ENCODE measurements at places on chromosomes 7 and 10.

DNA sequence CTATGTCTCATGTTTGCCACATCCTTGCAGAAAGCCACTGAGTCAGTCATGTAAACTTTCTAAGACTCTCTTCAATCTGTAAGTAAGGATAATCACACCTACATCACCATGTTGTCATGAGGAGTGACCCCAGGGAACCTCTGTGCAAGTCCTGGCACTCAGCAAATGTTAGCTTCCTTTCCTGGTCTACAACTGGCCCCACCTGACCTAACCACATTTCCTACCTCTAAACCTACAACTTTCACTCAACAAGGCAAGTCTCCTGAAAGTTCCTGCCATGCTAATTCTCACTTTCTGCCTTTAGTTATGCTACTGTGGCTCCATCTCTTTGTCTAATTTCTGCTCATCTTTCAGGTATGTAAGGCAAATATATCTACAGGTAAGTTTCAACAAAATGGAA lies 72.3 kb upstream of the SEM1 start:
- DNase-seq = no peak

- no peak for DNase-seq
Measured at GRCh38 chr7:5827755-5828154, 46.3 kb upstream of the RNF216 start.

DNA sequence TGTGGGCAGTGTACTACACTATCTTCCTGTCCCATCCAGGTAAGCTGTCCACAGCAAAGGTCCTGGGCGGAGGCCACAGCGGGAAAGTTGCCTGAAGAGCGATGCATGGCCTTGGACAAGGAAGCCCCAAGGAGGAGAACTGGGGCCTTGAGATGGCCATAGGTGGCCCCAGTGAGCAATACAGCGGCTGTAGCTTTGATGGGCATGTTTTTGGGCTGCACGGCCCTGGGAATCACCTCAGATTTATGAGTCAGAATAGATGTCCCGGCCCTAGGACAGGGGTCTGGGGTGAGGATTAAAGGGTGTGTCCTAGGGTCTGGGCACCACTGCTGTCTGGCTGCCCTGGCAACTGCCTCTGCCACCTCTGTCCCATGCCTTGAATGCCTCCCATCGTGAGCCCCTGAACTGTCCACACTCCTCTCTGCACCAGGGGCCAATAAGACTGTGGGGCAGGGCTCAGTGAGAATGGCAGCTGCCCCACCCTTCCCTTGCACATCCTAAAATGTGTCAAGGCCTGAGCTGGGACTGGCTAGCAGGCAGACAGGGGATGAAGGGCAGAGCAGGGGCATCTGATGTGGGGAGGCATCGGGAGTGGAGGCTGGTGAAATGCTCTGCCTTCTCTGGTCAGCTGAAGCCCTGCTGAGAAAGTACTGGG lies 9.4 kb upstream of the IRF5 start:
- DNase-seq = no peak

GRCh38 chr7:128102490-128103291 lies 71.5 kb upstream of the LRRC4 start:
- DNase-seq = no peak

DNA sequence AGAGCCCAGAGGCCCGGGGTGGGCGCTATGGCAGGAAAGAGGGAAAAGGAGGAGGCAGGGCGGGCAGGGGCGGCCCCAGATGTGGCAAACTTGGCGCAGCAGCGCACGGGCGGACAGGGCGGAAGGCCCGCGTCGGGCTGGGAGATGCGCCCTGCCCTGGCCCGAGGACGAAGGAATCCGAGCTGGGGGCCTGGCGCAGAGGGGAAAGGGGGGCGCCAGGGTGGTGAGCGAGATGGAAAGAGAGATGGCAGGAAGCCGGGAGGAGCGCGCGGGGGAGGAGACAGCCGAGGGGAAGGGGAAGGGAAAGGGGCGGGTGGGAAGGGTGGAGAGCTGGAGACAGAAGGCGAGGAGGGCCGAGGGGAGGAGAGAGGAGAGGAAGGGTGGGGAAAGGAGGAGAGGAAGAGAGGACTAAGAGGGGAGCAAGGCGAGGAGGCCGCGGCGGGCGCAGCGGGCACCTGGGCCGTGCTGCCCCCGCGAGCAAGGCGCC lies at the start of gene MARVELD1:
MARVELD1 (plus strand) TSS at position 392 of the 487 bp plus-strand sequence. CDS start 147 bp downstream, outside the sequence.
- DNase-seq = peak; percentile 47

DNA sequence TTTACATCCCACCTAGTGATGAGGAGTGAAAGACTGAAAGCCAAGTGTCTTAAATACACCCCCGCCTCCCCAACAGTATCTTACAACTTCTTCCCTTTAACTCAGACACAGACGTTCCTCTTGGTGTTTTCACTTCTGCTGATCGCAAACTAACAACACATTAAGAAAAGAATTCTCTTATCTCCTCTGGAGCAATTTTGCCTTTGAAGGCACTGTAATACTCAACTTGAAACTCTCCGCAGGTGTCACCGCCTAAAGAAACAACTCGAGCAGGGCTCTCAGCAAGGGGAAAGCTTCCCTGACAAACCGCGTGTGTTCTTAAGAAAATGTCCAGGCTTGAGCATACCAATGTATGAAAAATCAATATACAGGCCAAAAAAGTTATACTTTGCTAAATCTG lies 452 bp downstream of the SEMA3C start:
- DNase-seq = no peak

- no peak for DNase-seq
Measured at GRCh38 chr10:52908478-52908877, 135.9 kb upstream of the MBL2 start.

DNA sequence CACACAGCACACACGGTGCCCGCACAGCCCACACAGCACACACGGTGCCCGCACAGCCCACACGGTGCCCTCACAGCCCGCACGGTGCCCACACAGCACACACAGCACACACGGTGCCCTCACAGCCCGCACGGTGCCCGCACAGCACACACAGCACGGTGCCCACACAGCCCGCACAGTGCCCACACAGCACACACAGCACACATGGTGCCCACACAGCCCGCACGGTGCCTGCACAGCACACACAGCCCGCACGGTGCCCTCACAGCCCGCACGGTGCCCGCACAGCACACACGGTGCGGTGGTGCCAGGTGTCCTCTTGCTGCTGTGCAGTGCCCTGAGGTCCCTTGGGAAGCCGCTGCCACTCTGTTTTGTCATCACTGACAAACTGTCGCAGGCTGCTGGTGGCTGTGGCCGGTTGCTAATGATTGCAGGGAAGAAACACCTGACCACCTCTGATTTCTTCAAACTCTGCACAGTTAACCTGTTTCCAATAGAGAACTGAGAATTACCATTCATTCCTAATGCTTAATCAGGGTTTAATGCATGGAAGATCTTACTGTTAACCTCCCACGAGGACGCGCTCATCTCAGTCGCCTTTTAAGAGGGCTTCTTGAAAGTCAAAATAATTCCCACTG lies 66.9 kb downstream of the GLRX3 start:
- no peak for DNase-seq

- DNase-seq = no peak
Measured at GRCh38 chr7:126760914-126761577, 491.7 kb downstream of the GRM8 start.

- DNase-seq = no peak
Measured at GRCh38 chr7:115558161-115558560, 472.4 kb downstream of the TFEC start.

GRCh38 chr7:37354656-37355131 lies 94.0 kb downstream of the ELMO1 start:
- DNase-seq = peak; percentile 57

DNA sequence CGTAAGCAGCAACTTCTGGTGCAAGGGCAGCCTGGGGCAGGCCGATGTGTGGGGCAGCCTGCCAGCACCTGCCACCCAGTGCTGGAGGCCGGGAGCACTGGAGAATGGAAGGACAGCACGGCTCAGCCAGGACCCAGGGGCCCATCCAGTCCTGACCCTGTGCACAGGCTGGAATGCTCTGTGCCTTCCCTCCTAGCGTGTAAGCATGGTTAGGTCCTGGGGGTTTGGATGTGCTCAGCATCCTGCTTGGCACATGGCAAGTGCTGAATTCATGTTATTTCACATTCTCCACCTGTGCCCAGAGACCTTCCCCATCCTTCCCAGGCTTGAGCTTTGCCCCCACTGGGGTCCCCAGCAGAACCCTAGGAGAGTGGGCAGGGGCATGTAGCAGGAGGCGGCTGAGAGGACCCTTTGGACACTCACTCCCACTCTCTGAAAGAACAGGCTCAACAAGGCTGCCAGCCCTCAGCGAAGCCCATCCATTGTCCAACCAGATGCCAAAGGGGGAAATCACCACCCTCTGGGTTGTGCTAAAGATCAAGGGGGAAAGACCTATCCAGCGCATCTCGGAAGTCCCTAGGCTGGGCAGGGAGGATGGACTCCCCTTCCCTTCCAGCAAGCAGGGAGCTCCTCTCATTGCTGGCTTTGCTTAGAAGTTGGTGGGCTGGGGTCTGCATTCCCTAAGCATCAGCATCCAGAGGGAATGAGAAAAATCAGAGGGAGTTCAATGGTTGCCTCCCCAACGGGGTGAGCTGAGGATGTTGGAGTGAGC lies 29.7 kb downstream of the ANXA8 start:
- no peak for DNase-seq

DNA sequence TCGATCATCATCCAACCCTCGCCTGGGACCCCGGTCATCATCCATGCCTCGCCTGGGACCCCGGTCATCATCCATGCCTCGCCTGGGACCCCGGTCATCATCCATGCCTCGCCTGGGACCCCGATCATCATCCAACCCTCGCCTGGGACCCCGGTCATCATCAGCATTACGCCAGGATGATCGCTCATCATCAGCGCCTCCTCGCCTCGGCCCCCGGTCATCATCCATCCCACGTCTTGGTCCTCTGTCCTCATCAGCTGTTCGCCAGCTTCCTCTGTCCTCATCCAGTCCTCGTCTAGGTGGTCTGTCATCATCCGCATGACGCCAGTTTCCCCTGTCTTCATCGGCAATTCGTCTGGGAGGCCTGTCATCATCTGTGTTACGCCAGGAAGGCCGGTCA lies 12.7 kb downstream of the NANOS1 start:
- DNase-seq = no peak

DNA sequence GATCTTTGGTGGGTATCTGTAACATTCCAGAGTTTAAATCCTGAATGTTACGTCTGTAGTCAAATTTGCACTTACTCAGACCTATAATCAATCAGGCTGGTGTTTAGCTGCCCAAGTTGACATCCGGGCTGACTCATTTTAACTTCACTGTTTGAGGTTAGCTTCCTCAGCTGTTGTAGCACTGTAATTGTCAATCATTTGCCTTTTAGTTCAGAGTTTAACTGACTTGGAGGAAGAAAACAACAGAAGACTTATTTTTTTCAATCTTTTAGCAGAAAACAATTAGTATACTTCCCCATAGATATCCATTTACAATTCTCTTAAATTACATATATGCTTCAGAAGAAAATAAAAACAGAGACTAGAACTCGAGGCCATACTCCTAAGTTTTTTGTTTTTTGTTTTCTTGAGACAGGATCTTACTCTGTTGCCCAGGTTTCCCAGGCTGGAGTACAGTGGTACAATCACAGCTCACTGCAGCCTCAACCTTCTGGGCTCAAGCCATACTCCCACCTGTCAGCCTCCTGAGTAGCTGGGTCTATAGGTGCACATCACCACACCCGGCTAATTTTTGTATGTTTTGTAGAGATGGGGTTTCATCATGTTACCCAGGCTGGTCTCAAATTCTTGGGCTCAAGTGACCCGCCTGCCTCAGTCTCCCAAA lies 38.5 kb upstream of the LRRC17 start:
- no peak for DNase-seq

DNA sequence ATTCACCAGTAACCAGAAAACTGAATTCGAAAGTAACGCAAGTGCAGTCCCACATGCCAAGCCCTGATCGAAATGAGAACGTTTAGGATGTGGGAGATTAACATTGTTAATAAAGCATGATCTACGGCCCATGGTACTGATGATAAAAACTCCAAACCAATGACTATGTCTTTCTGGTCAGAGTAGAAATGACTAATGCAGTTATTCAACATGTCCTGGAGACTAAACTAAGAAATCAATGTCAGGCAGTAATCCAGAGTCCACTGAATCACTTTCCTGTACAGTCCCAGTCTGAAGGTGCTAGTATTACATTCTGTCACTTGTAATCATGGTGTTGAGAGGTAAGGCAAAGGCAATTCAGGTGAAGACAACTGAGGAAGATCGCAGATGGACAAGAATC lies 14.4 kb downstream of the NPSR1 start:
- DNase-seq = no peak

GRCh38 chr7:78296644-78297371 lies 498.2 kb downstream of the PHTF2 start:
- DNase-seq = no peak

DNA sequence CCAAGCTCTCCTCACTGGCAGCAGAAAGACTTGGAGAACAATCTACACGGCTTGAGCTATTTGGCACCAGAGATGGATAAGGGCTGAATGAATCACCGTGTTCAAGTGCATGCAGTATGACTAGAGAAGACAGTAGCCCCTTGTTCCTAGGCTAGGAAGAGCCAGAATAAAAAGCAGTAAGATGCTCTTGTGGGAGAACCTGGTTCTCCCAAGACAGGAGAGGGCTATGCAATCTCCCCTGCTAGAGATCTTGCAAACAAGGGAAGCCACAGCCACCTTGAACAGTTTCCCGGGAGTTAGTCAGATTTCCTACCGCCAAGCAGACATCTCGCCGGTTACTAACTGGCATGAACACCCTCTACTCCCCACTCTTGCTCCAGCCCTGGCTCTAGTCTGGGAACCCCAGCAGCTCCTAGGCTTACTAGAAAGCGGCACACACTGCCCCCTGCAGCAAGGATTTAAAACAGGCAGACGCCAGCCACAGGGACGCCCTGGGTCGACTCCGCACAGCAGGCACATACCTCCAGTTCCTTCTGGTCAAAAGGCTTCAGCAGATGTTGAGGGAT lies 107.3 kb downstream of the SMURF1 start:
- DNase-seq = peak; percentile 46

GRCh38 chr10:14699482-14699881 lies 75.2 kb downstream of the FAM107B start:
- no peak for DNase-seq

- DNase-seq = peak; percentile 11
Measured at GRCh38 chr7:155863721-155864151, 51.5 kb upstream of the SHH start.

DNA sequence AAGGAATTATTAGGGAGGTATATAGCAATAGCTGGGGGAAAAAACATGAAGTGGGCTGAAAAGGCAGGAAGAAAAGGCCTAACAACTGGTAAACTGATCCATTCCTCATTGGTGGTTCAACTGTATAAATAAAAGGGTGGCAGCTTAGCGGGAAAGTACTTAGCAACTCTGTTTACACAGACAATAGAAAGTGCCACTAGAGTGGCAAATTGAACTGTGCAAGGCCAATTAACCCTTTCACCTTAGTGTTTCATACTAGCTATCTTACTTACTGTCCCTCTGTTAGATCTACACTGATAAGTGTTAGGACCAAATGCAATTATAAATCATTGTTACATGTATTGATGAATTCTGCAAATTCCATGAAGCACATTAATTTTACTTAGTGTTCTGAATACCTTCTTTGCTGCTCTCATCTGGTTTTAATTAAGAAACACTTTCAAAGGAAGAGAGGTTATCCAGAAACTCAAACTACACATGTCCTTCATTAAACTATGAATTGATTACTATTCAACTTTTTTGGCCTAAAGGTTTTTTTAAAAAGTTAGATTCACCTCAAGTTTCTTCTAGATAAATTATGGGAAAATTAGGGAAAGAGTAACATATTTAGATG lies 28.0 kb downstream of the DNAJC1 start:
- DNase-seq = no peak

GRCh38 chr7:95540366-95540765 lies 54.6 kb downstream of the ASB4 start:
- DNase-seq = no peak

Data from adrenal gland (tissue), 19 donors.